ENCODE measurements at places on chromosomes 1 and 21. TPM values are rescaled to one million over a fixed set of nuclear protein-coding genes. Genes with fewer than 3 reads are reported as not detected.

GRCh38 chr1:38892976-38893375 is 11.6 kb upstream of the GJA9 start:
- DNase-seq = no peak

- peak; percentile 70 for DNase-seq
Observed at GRCh38 chr1:55127827-55128343, 87.3 kb downstream of the USP24 start.

GRCh38 chr1:42137766-42138165 is 15.4 kb upstream of the GUCA2B start:
- DNase-seq = no peak

- DNase-seq = no peak
Observed at GRCh38 chr1:165539908-165540307, 3.9 kb upstream of the LRRC52 start.

DNA sequence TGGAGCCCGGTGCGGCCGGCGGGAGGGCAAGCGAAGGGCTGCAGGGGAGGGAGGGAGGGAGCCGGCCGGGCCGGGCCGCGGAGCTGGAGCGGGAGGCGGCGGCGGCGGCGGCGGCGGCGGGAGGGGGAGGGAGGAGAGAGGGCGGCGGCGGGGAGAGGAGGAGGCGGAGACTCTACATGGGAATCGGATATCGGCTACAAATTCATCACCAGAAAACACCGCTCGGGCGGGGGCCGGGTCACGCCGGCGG is at the start of gene AKT3:
Gene AKT3 (minus strand): TSS at position 42 of the 250 bp plus-strand sequence. CDS start 7,073 bp downstream, outside the sequence.
- peak; percentile 75 for DNase-seq

DNA sequence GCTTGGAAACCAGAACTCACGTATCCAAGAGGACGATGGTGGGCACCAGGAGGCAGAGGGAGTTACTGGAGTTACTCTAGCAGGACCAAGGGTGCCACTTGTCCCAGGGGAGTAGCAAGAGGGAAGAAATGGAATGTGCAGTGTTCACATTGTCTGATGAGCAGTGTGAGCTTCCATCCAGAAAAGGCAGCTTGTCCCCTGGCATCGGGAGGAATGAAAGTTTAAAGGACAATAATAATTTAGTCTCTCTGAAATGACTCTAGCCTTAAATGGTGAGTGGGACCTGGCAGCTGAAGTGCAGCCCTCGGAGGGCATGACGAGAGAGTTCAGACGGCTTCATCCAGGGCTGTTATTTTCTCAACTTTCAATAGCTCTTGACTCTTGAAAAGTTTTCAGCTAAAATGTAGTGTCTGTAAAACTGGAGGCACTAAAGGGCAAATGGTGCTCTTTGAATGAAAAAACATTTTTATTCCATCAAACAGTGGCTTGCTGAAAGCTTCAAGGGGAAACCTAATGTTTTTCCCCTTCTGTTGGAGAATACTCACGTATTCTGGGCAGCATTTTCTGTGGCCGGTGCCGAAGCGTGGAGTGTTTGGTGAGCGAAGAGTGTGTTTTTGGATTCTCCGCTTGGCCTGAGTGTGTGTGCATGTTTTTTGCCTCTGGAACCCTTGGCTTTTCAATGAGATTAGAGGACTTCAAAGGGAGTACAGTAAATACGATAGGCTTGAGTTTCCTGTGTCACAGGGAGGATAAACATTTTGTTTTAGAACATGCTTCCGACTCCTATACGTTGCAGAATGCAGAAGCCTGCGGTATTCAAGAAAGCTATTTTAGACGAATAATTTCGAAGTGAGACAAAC is 157.3 kb downstream of the GALNT2 start:
- DNase-seq = no peak

DNA sequence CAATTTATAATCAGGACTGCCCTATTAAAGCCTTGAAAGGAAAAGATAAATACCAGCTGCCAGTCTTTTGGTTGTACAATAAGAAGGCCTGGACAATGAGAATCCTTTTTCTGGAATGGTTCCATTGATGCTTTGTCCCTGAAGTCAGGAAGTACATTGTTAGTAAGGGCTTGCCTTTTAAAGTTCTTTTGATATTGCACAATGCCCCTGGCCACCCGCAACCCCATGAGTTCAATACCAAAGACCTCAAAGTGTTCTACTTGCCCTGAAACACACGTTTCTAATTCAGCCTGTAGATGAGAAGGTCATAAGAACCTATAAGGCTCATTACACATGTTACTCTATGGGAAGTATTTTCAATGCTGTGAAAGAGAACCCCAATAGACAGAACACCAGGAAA is 112.1 kb downstream of the OLFM3 start:
- no peak for DNase-seq

- peak; percentile 66 for DNase-seq
Observed at GRCh38 chr1:154747740-154748404, 122.2 kb downstream of the KCNN3 start.

- DNase-seq = no peak
Observed at GRCh38 chr1:220121791-220122530, 28.0 kb downstream of the IARS2 start.

GRCh38 chr1:167200749-167201148 is 19.9 kb upstream of the POU2F1 start:
- no peak for DNase-seq

DNA sequence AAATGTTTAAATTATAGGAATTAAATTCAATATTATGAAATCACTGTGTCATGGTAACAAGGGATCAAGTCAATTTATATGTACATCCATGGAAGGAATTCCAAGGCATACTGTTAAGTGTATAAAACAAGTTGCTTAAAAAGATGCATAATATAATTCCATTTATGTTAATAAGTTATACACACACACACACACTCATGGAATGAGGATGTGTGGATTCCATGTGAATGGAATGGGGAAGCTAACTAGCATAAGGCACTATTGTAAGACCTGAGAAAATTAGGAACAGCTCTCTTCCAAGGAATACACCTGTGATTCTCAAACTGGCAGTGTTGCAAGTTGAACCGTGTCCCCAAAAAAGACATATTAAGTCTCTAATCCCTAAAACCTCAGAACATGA is 17.6 kb upstream of the TRAF3IP3 start:
- DNase-seq = no peak

- no peak for DNase-seq
Observed at GRCh38 chr1:174174461-174175329, 15.4 kb downstream of the RABGAP1L start.

DNA sequence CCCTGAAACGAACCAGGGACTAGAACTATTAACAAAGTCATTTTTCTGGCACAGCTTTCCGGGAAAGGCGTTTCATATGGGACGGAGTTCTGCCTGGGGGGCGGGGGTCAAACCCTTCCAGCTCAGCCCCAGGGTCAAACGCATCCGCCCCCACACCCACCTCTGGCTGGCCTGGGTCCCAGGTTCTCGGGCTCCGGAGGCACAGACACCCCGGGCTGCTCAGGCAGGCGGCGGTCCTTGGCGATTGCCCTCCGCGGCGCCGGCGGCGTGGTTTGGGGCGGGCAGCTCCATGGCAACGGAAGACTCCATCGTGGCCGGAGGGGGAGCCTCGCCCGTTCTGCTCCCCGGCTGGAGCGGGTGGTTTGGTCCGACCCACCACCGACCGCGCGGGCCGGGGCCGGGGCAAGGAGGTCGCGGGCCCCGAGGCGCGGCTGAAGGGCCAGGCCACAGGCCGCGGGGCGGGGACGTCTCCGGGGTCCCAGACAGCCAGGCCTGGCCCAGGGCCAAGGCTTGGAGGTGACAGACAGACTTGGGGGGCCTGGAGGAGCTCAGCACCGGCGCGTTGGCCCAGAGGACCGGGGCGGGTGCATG is at the start of gene CFAP74:
Gene CFAP74 (minus strand): TSS at position 246 of the 591 bp plus-strand sequence. CDS start 12,830 bp downstream, outside the sequence.
- DNase-seq = peak; percentile 3

DNA sequence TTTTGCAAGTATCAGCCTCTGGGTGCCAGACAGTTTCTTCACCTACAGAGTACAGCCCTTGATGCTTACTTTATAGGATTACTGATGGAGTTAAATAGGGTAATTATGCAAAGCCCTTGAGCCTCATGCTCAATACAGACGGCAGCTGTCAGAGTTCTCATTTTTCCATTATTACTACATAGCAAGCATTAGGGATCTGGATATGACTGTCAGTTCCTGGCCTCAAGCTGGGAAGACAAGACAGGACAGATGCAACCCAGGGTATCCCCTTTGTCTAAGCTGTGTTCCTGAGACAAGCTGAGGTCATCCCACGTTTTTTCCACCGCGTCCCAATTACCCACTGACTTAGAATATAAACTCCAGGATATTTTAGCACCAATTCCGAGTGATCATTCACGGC is 94.4 kb downstream of the SLC35F3 start:
- no peak for DNase-seq

DNA sequence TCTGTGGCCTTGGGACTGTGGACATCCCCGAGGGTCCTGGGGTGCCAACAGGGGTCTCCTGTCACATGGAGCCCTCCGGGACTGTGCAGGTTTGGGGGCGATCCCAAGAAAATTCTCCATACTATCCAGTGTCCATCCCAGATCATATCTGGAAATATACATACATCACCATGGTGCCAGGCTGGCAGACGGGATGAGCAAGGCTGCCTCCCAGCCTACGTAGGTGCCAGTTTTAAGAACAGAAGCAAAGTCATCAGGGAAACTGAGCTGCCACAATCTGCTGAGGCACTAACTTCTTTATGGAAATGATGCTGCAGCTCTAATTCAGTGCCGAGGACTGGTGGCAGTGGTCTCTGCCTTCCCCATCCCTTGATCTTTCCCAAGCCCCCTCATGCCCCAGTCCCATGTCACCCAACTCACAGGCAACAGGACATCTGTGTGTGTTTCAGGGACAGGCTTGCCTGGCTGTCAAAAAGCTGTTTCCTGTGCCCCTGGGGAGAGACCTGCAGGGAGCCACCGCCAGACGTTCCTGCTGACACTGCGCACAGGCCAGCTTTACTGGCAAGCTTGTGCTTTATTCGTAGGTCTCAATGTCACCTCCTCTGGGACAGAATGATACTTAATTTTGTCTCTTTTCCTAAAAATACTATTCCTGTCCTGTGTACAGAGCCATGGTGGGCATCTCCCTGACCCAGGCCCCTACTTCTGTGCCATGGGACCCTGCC is 15.5 kb downstream of the TEX35 start:
- no peak for DNase-seq

DNA sequence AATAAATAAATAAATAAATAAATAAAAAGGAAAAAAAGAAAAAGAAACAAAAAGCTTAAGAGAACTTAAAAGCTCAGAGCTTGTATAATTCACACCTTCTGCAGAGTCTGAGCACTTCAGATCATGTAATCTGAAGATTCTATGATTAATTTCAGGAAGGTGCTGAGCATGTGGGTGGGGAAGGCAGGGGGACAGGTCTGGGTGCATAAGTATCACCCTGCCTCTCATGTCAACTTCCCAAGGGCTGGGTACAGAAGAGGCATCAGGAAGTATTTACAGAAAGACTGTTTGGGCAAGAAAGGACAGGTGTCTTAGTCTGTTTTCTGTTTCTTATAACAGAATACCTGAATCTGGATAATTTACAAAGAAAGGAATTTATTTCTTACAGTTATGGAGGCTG is 20.4 kb upstream of the PADI2 start:
- no peak for DNase-seq

DNA sequence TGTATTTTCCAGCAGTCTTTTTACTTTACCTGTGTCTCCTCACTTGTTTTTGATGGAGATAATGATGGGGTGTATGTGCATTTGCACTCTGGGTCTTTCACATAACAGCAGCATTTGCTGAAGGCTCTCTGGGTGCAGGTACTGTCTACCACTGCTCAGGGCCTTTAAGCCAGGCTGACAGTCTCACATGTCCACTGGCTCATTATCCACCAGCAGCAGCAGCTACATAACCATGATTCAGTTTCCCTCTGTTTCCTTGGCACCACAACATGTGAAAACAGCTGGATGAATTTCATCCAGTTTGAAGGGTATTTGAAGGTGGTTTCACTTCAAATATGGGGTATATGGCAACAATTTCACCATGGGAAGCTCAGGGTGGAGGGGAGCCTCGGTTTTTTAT is 41.2 kb upstream of the ROR1 start:
- DNase-seq = peak; percentile 82

- peak; percentile 79 for DNase-seq
Observed at GRCh38 chr1:172775606-172776005, 116.7 kb downstream of the FASLG start.

DNA sequence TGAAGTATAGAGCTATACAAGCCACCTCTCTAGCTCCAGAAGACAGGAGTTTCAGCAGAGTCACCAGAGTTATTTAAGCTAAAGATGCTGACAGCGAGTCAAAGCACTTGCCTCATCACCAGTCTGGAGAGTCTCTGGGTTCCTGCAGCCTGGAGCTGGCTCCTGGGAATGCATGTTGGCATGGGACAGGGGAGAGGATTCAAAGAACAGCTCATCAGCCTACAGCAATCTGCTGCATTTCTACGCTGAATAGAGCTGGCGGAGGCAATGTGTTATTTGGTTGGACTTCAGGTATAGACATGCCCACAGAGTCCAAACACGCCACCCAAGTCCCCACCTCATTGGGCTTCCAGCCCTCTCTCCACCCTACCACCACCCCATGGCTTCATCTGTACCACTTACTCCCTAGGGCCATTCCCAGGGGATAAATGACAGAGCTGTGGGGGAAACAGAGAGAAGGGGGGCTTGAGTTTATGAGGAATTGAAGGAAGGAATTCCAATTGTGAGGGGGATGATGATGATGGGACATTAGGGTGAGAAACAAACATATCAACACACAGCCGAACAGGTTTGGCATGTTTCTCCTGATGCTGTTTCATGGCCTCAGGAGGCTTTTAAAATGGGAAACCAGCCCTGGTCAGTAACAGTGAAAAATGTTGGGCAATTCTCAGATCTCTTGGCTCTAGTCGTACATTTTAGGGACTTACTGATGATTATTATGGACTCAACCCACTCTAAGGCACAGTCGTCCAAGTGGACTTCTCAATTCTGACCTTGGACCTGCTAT is 58.4 kb downstream of the PLEKHA6 start:
- DNase-seq = no peak

GRCh38 chr1:174877208-174877673 is 122.5 kb upstream of the CACYBP start:
- peak; percentile 23 for DNase-seq

- DNase-seq = peak; percentile 35
Observed at GRCh38 chr1:15948091-15948591, 27.8 kb downstream of the ZBTB17 start.

GRCh38 chr1:3074297-3074741 is 5.3 kb downstream of the PRDM16 start:
- DNase-seq = no peak

Gene FAM163A
- not detected for total RNA-seq

Gene ZNHIT6
- 14.2 TPM for total RNA-seq

Gene ELAVL4
- total RNA-seq = not detected

Gene TSPEAR
- not detected for total RNA-seq

Gene NBPF4
- total RNA-seq = not detected

Gene SLC30A1
- total RNA-seq = 17.0 TPM

Gene TRAF3IP3
- not detected for total RNA-seq

Gene HRNR
- not detected for total RNA-seq

Gene CHIT1
- total RNA-seq = 3.9 TPM

Gene RBM11
- not detected for total RNA-seq

Gene SPRR2F
- not detected for total RNA-seq

Gene LCE1F
- total RNA-seq = not detected

Gene RGS2
- 21.1 TPM for total RNA-seq
